Motor neuron (in vitro differentiated cells): ENCODE measurements at places on chromosomes 6 and 20. TPM values are rescaled to one million over a fixed set of nuclear protein-coding genes. Genes with fewer than 3 reads are reported as not detected.

SLC52A3 gene
- total RNA-seq = not detected in 2 replicates

- no peak for ATAC-seq
Observed at GRCh38 chr6:43636308-43636659, 644 bp downstream of the MAD2L1BP start.

DNA sequence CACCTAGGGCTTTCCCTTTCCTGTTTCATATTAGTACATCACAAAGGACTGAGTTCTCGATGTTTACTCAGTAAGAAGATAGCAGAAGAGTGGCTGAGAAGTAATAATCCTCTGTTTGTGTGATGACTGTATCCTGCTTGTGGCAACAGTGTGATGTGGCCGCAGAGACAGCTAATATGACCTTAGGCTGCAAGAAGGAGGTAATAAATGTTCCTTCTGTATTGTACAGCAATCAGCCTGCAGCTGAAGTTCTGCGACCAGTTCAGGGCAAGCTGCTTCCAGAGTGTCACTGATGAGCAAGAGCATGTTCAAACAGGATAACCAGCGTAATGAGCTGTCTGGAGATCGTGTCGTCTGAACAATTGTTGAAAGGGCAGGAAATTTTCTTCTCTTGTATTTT is 70.9 kb downstream of the OPN5 start:
- ATAC-seq = no peak

RSPH4A gene
- 0.59 and 0.64 TPM in 2 replicates for total RNA-seq

TAB2 gene
- total RNA-seq = 17.3 and 21.7 TPM in 2 replicates

CEP85L gene
- 10.5 and 10.9 TPM in 2 replicates for total RNA-seq

EYS gene
- 3.7 TPM in 2 replicates for total RNA-seq

CRISP2 gene
- total RNA-seq = not detected in 2 replicates

GRCh38 chr6:122652431-122652830 is 42.2 kb downstream of the PKIB start:
- ATAC-seq = no peak

DNA sequence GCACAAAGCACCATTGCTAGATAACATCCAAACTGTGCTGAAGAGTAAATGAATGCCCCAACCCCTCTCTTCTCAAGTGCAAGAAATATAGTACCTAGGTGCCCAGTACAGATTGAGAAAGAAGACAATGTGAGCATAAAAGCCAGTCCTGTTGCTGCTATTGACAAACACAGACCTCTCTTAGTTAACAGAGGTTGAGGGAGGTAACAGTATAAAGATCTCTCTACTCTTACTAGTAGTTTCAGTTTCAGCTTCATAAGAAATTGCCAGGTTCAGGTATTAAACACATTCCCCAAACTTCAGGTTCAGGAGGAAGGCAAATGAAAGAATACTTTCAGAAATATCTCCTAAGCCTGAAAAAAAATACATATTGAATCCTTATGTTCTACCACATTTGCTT is 31.4 kb downstream of the TBC1D32 start:
- ATAC-seq = no peak

TP53TG5 gene
- total RNA-seq = 1.4 and 2.3 TPM in 2 replicates

DNA sequence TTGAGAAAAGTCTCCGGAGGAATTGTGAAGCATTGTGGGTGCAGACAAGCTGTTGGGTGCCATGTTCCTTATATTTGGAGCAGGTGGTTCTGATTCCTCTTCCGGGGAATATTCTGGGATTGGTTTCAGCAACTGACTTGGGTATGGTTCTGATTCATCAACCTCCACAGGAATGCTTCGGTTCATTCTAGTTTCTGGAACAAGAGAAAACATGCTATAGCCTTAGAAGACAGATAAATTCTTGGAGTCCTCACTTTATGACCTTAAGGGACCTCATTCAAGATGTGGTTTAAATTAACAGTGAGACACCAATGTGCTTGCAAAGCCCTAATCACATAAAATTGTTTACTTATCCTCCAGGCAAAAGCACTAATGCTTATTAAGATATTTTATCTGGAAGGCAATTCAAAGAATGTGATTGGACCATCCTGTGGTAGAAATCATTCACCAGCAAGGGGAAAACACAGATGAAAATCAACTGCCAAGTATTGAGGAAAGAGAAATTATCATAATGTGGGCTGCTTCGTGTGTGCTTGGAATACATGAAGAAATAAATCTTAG is 13.7 kb downstream of the TRAF3IP2 start:
- ATAC-seq = no peak

DNA sequence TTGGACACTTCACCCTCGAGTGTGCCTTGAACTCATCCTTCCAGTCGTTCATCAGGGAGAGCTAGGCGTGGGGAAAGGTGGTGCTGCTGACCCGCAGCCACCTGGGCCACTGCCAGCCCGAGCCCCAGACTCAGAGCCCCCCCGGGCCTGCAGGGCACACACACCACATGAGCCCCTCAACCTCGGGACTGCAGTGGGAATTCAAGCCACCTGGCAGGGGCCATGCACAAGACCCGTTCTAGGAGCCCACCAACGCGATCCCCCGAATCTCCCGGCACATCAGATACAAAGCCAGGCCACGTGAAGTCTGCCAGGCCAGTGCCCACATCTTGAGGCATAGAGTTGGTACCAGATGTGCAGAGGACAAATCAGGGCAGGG is 2.8 kb downstream of the ZNF512B start:
- ATAC-seq = no peak

DNA sequence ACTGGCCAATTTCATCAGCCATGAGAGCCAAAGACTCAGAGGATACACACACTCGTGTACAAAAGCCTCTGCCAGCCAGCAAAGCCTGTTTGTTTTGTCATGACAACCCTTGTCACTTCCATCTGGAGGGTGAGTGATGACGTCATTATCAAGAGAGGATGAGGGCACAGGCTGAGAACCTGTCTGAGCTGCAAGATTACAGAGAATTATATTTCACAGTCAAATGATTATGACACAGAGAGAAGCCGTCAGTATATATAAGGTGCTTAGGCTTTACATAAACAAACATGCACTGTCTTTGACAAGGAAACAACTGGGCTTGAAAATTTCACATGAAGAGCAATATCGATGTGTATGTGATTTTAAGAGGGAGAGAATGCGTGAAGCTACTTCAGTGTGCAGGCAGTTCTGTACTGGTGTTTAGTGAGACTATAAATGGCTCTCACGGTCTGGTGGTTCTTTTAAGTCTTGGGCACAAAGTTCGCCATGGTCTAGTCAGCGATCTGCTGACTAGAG is 36.5 kb upstream of the BCLAF1 start:
- ATAC-seq = no peak

DNA sequence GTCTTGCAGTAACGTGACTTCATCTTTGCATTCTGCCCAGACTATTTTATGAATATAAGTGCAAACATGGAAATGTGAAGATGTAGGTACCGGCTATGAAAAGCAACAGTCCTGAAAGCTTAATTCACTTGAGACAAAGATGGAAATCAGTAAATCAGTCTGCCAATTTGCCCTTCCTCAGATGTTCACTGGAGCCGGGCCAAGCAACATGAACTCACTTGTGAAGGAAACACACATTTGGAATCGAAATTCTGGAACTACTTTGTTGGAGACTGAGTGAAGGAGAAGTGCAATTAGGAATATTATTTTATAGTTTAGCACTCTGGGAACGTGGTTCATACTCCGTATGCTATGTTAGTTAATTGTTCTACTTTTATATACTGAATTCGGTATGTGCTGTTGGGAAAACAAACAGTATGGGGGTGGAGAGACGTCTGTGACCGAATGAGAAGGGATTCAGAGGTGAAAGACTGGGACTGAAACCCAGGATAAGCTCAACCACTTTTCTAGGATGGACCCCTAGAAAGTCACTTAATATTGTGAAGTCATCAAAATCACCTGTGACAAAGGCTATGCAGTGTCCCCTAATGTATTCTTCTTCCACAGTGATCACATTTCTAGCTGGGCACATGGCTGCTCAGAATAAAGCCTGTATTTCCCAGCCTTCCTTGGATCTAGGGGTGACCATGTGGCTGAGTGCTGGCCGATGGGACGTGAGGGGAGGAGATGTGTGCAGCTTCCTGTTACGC is 95.5 kb downstream of the PREX1 start:
- no peak for ATAC-seq

GRCh38 chr6:161901740-161902426 is 628.0 kb upstream of the AGPAT4 start:
- ATAC-seq = peak; percentile 79

DNA sequence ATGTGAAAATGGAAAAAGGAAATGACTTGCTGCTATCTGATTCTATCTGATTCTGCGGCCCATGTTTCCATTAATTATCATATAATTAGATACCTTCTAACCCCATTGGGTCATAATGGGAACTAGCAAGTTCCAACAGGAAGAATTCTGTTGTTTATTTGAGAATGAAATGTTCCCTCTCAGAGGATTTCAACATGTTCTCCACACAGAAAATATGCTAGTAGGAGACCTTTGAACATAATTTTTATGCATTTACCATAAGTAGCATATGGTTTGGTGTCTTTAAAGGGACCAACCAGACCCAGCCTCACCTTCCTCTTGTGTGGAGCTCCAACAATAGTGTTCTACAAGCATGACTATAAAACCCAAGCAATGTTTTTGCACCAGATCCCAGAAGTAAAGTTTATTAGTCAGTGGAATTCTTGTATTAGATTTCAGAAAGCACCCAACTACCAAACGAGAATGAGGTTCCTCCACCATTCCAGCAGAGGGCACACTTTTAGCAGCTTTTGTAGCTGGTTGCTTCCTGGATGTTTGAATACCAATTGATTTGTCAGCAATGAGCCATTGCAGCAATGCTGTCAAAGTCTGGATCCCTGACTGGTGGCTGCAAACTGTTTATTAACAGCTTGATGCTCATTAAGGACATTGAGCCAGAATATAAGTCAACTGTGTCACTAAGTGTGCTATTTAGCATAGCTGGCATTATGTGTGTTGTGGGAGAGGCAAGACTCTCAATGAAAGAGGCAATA is 143.6 kb upstream of the GJE1 start:
- ATAC-seq = peak; percentile 29

DNA sequence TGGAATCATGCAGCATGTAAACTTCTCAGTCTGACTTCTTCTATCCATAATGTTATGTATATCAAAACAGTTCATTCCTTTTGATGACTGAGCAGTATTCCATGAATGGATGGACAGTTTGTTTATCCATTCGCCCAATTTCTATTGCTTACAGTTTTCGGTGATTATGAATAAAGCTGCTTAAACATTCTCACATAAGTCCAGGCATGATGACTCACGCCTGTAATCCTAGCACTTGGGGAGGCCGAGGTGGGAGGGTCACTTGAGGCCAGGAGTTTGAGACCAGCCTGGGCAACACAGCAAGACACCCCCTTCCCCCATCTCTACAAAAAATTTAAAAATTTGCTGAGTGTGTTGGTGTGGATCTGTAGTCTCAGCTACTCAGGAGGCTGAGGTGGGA is 22.9 kb upstream of the HMGA1 start:
- ATAC-seq = no peak

DYNLT2 gene
- 3.7 and 4.4 TPM in 2 replicates for total RNA-seq

GRCh38 chr6:134651519-134651918 is 298.4 kb downstream of the ALDH8A1 start:
- ATAC-seq = no peak

GRCh38 chr20:15332711-15333160 is 995.3 kb upstream of the FLRT3 start:
- no peak for ATAC-seq

C6orf163 gene
- total RNA-seq = 2.1 and 2.6 TPM in 2 replicates

DNA sequence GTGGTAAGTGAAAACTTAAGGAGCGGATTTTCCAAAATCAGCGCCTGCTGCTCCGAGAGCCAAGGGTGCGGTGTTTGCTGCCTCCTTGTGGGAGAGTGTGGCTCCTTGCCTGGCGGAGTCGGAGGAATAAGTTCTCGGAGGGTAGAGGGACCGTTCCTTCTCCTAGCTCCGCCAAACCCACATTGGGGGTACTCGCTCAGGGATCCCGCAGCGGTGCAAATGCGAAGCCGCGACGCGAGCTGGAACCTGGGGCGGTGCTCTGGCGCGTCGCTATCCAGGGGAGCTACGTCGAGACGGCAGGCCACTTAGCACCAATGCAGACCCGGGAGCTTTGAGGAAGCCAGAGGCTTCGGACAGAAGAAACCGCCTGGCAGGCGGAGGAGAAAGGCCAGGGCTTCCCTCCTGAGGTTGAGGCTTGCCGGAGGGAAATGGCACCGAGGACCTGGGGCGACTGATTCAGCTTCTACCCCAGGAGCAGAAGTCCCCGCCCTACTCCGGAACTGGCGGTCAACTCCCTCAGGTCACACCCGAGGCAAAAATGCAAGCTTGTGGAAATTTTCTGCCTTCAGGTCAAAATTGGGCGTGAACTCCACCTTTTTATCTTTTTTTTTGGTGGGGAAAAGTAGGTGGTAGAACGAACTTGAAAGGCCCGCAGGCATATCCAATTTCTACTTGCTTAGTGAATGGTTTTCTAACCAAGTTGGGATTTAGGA is 5.7 kb upstream of the DDX43 start:
- ATAC-seq = peak; percentile 97

- no peak for ATAC-seq
Observed at GRCh38 chr6:107715550-107716321, 108.4 kb downstream of the SCML4 start.

DNA sequence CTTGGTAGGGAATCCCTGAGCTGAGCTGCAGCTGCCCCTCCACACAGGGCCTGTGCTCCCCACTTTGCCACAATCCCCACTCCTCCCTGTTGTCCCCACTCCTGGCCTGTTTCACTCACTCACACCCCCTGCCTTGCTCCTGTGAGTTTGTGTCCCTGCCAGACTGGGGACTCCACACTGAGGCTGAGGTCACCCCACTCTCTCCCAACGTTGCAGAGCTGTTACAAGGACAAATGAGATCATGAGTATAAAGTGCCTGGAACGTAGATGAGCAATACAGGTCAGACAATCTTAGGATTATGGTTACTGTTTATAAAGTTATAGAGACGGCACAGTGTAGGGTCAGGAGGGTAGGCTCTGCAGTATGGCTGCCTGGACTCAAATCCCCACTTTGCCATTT is 426.0 kb upstream of the SULF2 start:
- ATAC-seq = peak; percentile 32

DNA sequence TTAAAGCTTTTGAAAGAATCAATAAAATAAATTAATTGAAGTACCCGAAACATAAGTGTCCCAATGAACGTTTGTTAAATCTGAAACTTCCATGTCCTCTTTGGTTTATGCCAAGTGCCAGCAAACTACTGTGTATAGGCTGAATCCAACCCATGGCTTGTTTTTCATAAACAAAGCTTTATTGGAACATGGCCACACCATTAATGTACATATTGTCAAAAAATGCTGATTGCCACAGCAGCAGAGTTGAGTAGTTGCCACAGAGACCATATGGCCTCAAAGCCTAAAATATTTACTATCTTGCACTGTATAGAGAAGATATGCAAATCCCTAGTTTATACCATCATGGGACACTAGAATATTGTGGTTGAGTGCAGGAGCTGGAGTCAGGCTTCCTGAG is 406.1 kb downstream of the MAFB start:
- no peak for ATAC-seq

PNLDC1 gene
- not detected in 2 replicates for total RNA-seq

CDSN gene
- not detected in 2 replicates for total RNA-seq

CRISP3 gene
- total RNA-seq = not detected in 2 replicates

TBX18 gene
- 25.2 and 34.0 TPM in 2 replicates for total RNA-seq

- ATAC-seq = peak; percentile 35
Observed at GRCh38 chr20:37278966-37279590, 10.4 kb upstream of the MANBAL start.

KCNG1 gene
- total RNA-seq = 4.1 and 6.3 TPM in 2 replicates

FOXS1 gene
- total RNA-seq = 1.0 and 1.1 TPM in 2 replicates
